ENCODE measurements at places on chromosomes 2 and 18.
A peak's percentile ranks its signal among the peaks of the same experiment; 100 is the strongest.

DNA sequence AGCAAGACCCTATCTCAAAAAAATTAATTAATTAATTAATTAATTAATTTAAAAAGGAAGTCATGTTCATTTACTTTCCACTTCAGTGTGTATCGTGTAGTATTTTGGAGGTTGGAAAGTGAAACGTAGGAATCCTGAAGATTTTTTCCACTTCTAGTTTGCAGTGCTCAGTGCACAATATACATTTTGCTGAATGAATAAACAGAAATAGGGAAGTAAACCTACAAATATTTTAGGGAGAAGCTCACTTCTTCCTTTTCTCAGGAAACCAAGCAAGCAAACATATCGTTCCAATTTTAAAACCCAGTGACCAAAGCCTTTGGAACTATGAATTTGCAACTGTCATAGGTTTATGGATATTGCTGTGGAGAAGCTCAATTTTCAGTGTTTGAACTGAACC is 27.8 kb downstream of the SLC14A1 start:
- no peak for DNase-seq

DNA sequence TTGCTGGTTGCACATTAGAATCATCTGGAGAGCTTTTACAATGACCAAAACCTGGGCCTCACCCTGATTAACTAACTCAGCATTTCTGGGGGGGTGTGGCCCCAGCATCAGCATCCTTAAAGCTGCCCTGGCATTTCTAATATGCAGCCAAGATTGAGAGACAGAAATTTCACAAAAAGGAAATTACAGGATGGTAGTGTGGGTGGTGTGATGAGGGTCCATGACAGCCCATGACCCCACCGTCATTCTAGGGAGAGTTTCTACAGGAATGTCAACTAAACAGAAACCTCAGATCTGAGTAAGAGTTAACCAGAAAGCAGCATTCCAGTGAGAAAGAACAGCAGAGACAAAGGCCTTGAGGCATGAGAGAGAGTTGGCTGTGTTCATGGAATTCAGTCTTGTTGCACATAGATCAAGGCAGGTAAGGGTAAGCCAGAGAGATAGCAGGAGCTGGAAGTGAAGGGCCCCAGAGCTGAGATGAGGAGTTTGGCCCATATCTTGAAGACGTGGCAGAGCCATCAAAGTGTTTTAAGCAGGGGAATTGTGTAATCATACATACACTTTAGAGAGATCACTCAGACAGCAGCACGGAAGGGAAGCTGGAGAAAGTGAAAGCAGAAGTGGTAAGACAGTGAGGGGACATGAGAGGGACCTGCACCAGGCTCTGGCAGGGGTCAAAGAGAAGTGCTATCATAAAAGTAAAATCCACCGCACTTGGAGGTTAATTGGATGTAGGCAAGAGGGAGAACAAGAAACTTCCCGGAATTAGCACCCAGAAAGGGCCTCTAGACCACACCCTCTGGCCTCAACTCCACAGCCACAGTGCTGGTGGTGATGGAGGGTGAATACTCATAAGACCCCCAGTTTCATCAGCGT is 7.8 kb upstream of the TRABD2A start:
- peak; percentile 27 for DNase-seq

- DNase-seq = no peak
Measured at GRCh38 chr2:65353046-65353445, 79.4 kb downstream of the SPRED2 start.

GRCh38 chr2:124333784-124334183 is 308.7 kb downstream of the CNTNAP5 start:
- no peak for DNase-seq

DNA sequence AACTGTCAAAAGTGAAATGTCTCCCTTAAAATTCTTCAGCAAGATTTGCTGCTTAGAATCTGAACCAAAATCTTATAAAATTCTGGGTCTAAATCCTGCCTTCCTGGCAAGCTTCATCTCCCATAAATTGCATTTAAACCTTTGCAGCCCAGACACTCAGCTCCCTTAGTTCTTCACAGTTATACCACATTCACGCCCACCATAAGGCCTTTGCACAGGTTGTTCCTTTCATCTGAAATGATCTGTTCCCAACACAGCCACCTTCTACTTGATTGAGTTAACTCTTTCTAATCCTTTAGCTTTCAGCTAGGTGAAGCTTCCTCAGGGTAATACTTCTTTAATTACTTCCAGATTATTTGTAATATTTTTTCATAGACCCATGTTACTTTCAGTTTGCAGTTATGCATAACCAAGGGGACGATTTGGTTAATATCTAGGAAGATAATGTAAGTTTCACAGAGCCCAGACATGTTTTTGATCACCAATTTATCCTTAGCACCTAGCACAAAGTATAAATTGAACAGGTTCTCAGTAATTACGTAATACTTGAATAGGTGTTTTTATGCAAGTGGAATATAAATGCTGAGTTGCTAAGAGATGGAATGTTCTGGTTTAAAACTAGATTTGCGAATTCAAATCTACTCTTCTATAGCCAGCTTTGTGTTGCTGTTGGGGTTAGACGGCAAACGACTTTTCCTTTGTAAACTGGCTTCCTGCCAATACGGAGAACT is 779.7 kb upstream of the PKDCC start:
- no peak for DNase-seq

GRCh38 chr2:105428387-105429018 is 29.7 kb upstream of the FHL2 start:
- DNase-seq = no peak

GRCh38 chr2:238851026-238851425 is 3.1 kb downstream of the TWIST2 start:
- no peak for DNase-seq

DNA sequence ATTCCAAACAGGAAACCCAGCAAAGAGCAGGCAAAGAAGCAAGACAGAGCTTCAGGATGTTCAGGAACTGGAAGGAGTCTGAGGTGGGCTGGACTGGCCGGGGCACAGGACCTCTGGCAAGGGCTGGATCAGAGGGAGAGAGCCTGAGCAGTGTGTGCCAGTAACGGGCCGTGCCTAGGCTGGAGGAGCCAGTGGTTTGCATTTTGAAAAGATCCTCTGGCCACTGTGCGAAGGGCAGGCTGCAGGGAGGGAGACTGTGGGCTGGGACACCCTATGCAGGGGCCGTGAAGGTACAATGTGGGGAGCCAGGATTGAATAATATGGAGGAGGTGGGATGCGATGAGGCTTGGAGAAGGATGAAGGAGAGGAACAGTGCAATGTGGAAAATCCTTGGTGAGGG is 6.2 kb upstream of the SDC1 start:
- no peak for DNase-seq

DNA sequence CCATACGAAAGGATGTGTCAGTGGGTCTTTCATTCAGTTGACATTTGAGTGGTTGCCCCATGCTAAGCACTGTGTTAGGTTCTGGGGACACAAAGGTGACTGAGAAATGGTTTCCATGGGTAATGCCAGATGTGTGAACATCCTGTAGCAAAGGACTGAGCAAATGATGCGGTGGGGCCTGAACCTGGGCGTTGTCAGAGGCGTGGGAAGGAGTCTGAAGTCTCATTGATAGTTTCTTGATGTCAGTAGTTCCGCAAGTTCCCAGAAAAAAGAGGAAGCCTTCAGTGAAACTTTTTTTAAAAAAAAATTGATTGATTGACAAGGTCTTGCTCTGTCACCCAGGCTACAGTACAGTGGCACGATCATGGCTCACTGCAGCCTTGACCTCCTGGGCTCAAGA is 56.9 kb downstream of the LIMS1 start:
- no peak for DNase-seq

- DNase-seq = no peak
Measured at GRCh38 chr18:65423776-65424175, 327.0 kb upstream of the CDH7 start.

GRCh38 chr18:36464126-36464651 is 166.7 kb downstream of the FHOD3 start:
- DNase-seq = no peak

DNA sequence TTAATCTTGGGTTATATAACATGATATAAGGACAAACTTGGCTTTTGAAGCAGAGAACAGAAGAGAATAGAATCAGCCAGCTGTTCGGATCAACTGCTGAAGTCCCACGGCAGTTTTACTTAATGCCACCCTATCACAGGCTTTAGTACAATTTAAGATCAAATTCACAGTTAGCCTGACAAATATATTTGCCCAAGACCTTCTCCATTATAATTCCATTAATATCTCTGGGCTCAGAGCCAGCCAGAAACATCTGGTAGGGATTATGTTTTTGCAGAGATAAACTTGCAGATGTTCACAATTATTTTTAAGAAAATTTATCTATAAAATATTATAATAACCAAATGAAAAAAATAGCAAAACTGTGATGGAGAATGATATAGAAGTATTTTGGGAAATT is 381.4 kb downstream of the RAD51AP2 start:
- no peak for DNase-seq

All from T-cell (primary cell).